ENCODE measurements at places on chromosomes 12 and 14. TPM values are rescaled to one million over a fixed set of nuclear protein-coding genes. Genes with fewer than 3 reads are reported as not detected.
A peak's percentile ranks its signal among the peaks of the same experiment; 100 is the strongest.

Gene ADCY6
- 42.0 TPM for total RNA-seq

Gene SUDS3
- 47.2 TPM for total RNA-seq

- no peak overlapping the region for H3K27ac ChIP-seq
- no peak overlapping the region for H3K4me3 ChIP-seq
- no peak for DNase-seq
- H3K27me3 ChIP-seq, result no peaks in the 10 kb centered on the region
- no peaks in the 10 kb centered on the region for H3K4me1 ChIP-seq
These were observed 390.5 kb upstream of the CLEC14A start for GRCh38 chr14:38646391-38646790.

Gene GLS2
- total RNA-seq, result 5.1 TPM

- no peaks in the 10 kb centered on the region for H3K36me3 ChIP-seq
- no peaks in the 10 kb centered on the region for H3K4me1 ChIP-seq
- H3K27ac ChIP-seq, result no peak overlapping the region
- no peaks in the 10 kb centered on the region for H3K27me3 ChIP-seq
- H3K4me3 ChIP-seq, result no peak overlapping the region
These were observed 20.8 kb upstream of the GLIPR1 start for GRCh38 chr12:75459755-75460154.

DNA sequence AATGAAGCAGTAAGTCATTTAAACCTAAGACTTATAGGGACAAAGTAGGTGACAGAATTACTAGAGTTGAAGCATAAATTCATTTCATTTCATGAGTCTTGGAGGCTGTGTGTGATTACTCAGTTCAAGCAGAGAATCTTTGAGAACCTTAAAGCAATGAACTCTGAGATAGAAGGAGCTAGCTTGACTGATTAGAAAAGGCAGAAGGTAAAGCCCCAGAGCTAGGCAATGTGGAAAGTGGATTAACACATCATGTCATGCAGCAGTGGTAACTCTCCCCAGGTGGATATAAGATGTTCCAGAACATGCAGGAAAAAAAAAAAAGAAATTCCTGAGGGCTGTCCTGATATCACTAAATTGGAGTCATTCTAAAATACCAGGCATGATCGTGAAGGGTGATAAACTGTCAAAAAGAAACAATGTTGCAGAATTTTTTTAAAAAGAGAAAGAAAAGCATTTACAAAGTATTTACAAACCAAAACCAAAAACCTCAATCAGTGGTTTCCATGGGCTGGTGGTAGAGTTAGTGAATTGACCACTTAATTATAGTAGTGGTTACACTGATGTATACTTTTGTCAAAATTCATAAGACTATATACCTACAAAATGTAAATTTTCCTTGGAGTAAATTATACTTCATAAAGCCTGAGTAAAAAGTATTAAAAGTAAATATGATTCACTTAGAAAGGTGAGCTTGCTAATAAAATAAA, 12.7 kb upstream of the SLC16A7 start:
- DNase-seq, result no peak
- H3K27me3 ChIP-seq, result no peaks in the 10 kb centered on the region
- H3K4me3 ChIP-seq, result no peak overlapping the region

Gene OAS2
- total RNA-seq, result 7.9 TPM

GRCh38 chr12:124296295-124296915, 1.5 kb downstream of the RFLNA start:
- H3K4me3 ChIP-seq, result peak overlapping the region; percentile 57
- H3K27ac ChIP-seq, result peak overlapping the region; percentile 52
- DNase-seq, result no peak
- H3K4me1 ChIP-seq, result peaks cover 6% of the 10 kb centered on the region

Data from breast epithelium (tissue), 4 donors.